ENCODE measurements at places on chromosomes 5 and 9.

GRCh38 chr5:173940269-173940668 is 48.7 kb upstream of the C5orf47 start:
- DNase-seq, result no peak

DNA sequence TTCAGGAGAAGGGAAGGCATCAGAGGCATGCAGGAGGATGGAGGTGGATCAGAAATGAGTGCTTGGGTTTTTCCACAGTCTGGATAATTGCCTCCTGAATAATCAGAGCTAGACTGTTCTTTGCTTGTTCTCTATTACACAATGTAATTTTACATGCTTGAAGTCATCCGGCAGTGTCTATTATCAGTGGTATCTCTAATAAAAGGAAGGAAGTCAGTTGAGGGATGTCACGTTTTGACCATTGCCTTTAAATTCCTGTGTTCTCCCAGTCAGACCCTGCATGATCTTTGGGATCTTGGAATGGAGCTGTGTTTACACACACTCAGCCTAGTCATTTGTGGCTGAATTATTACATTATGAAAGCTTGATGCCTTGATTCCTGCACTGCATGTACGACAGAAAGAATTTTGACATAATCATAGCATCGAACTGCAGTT is 91.0 kb downstream of the PDE8B start:
- DNase-seq, result no peak

- DNase-seq, result peak; percentile 63
These were observed 16.6 kb upstream of the HMGCR start for GRCh38 chr5:75320371-75320770.

- peak; percentile 72 for DNase-seq
These were observed 6.9 kb upstream of the UBAP1 start for GRCh38 chr9:34171753-34172535.

DNA sequence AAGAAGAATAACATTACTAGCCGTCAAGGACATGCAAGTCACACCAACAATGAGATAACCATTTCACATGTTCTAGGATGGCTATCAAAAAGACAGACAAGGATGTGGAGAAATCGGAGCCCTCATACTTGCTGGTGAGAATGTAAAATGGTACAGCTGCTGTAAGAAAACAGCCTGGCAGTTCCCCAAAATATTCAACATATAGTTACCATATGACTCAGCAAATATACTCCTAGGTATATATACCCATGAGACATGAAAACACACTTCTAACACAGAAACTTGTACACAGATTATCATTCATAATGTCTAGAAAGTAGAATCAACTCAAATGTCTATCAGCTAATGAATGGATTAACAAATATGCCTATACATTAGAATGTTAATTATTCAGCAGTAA is 105.4 kb upstream of the PCAT7 start:
- DNase-seq, result peak; percentile 9

- no peak for DNase-seq
These were observed 88.5 kb downstream of the HSPA4 start for GRCh38 chr5:133140311-133140710.

DNA sequence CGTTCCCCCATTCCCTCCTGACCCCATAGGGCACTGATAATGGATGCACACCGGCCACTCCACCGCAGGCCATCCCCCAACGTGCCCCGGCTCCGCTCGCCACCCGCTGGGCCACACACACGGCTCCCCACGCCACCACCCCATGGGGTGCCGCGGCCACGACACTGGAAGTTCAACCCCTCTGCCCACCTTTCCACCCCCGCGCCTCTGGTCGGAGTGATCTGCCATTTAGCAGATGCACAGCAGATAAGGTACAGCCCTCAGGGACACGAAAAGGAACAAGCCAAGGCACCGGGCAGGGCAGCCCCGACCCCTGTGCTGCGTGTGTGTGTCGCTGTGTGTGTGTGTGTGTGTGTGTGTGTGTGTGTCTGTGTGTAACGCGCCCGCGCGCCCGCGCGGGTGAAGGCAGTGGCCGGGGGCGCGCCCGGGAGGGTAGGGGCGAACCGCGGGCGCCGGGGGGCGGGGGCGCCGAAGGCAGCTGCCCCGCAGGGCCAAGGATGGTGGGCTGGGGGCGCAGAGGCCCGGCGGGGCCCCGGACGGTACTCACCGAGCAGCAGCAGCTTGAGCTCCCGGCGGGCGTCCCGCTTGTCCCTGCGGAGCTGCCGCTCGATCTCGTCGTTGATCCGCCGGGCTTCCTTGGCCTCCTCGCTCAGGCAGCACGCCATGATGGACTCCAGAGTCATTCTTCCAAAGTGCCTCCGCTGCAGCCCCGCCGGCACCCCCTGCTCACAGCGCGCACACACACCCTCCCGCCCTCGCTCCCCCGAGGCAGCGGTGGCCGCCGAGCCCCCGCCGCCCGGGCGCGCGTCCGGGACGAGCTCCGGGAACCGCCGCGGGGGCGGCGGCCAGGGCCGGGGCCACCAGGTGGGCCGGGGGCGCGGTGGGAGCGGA is 813 bp downstream of the GNAQ start:
- DNase-seq, result peak; percentile 81

DNA sequence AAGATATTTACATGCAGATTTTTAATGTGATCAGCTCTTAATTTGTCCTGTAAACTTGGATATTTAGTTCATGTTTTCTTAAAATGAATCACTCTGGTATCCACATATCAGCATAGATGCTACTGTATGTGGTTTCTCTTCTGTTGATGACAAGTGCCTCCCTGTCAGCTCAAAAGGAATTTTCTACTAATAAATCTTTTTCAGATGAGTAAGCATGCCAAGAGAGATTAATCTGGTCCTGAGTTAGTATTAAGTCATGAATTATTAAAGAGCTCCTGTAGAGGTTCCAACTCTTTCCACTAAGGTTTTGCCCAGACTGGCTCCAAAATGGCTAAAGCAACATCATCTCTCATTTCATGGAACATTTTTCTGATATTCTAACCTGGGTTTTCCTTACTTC is 129.2 kb downstream of the GOLPH3 start:
- no peak for DNase-seq

- no peak for DNase-seq
These were observed 47.8 kb downstream of the PDE4D start for GRCh38 chr5:59845730-59846129.
